ENCODE measurements at places on chromosomes 11 and 22.

DNA sequence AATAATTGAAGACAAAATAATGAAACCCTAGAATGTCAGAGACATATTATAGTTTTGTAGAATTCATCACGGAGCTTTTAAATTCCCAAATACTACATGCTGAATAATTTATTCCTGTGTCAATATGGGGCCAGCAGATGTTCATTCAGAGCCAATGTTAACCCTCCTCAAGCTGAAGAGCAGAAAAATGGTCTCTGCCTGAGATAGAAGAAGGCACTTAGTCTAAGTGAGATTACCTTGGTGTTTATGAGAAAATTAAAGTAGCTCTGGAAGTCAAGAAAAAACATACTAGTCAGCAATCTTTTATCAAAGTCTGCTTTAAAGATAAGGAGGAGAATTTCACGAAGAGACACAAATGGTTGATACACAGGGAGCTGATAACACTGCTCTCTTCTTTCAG, 328.2 kb downstream of the TTC28 start:
- DNase-seq = no peak

GRCh38 chr11:36356201-36356600, 60.1 kb downstream of the PRR5L start:
- DNase-seq = no peak

- DNase-seq = no peak
Measured at GRCh38 chr11:71066311-71066710, 186.1 kb downstream of the SHANK2 start.

- DNase-seq = no peak
Measured at GRCh38 chr11:86091566-86091965, 22.7 kb upstream of the PICALM start.

GRCh38 chr11:8365216-8365941, 101.7 kb upstream of the LMO1 start:
- DNase-seq = no peak

- no peak for DNase-seq
Measured at GRCh38 chr22:44396021-44396726, 83.4 kb upstream of the SHISAL1 start.

- DNase-seq = no peak
Measured at GRCh38 chr11:17521106-17521900, 22.9 kb downstream of the USH1C start.

DNA sequence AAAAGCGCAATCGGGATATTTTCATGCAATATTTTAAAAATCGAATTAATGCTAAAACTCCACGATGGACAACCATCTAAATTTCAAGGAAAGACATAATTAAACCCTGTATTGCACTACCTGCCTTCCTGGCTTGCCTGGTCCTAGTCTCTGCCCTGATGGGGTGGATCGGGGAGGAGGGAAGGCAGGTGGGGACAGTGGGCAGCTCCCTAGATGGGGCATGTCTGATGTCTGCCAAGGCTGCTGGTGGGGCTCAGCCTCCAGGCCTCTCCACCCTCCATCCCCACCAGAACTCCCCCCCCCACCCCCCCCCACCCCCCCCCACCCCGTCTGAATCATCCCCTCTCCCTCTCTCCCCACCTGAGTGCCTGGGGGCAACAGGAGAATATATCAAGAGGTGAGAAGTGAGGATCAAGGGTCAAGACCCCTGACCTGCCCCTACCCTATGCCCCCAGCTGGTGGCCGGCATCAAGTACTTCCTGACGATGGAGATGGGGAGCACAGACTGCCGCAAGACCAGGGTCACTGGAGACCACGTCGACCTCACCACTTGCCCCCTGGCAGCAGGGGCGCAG, 650 bp downstream of the CST6 start:
- no peak for DNase-seq

DNA sequence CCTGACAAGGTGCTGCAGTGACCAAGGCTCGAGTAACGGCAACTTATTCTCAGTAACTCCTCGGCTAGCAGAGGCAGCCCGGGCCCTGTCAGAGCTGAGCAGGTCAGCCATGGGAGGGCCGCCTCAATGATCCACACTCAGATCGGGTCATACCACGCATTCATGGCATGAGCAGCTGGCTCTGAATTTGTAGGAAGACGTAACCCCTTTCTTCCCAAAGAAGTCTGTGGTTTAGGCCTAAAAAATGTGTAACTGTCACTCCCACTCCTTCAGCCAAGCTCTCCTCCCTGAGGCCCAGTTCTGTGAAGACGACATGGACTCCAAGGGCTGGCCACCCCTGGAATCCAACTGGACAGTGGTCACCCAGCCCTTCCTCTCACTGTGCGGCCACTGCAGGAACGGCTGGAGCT, 30.0 kb downstream of the PPP2R1B start:
- DNase-seq = no peak

- DNase-seq = no peak
Measured at GRCh38 chr22:32334660-32335365, 22.9 kb upstream of the RFPL3 start.

DNA sequence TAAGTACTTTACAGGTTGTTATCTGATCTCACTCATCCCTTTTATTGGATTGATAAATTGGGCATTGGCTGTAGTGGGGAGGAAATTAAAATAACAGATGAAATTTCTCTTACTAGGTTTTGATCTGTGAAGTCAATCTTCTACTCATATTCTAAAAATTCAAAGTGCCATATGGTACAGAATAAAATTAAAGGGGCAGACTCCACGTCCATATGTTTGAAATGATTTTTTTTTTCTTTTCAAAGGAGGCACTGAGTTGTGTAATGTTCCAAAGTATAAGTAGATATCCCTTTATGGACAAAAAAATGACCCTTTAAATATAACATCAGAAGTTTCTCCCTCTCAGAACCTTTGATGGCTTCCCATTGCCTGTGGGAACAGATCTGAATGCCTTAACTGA, 207.4 kb downstream of the DBX1 start:
- no peak for DNase-seq

DNA sequence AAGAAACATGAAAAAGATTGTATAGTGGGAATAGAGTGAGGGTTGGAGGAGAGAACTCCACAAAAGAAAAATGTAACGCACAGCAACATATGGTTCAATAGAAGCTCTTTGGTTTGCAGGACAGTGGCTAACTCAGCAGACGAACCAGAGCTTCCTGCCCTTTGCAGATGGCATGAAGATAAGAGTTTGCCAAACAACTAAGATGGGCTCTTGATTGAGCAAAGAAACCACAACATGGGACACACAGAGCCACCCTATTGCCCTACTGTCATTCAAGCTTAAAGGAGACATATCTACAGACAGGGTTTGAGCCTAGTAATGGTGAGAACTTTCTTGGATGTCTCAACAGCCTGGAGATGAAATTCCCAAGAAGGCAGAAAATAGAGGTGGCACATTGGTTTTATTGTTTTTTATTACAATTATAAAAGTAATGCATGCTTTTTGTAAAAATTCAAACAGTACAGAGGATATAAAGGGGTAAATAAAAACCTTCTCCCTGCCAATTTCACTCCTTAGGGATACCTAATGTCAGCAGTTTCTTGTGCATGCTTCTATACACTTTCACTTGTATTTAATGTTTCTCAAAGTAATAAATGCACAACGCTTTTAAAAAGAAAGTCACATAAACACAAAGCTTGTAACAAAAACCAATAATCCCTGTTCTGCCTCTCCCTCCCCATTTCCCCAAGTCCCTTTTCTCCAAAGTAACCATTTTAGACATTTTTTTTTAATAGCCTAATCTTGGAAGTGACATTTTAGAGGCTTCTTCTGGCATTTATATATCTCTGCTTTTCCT, 63.7 kb downstream of the COPB1 start:
- no peak for DNase-seq

GRCh38 chr11:45641961-45642360, 23.5 kb downstream of the CHST1 start:
- DNase-seq = no peak

DNA sequence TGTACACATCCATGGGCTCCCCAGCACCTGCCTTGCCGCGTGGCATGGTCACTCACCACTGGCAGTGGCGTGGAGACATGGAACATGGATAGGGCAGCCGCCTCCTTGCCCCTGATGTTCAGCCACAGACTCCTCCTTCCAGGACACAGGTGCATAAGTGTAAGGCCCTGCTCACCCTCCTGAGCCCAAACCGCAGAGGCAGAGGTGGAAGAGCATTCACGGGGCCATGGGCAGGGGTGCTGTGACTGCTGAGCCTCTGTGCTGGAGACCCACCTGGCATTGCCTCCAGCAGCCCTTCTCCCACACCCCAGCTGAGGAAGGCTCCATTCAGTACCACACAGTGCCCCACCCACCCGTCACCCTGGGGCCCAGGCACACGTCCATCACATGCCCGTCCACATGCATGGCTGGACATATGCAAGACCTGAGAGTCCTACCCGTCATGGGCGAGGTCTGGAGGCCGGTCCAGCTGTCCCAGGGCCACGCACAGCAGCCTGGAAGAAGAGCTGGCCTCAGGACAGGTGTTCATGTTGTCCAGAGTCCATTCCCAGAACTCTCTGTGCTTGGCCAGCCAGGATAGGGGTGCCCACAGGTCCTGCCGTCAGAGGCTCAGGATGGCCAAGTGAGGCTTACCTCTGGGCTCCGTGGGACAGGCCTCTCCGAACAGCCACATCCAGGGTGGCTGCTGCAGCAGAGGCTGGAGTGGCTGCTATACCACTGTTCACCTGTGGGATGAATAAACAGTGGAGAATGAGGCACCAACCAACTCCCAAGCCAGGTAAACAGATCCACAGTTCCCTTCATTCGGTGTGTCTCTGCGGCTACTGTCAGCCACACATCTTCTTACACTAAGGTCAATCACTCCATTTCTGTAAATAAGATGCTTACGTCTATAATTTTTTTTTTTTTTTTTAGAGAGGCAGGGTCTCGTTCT, 1.7 kb upstream of the TUBGCP6 start:
- DNase-seq = no peak

DNA sequence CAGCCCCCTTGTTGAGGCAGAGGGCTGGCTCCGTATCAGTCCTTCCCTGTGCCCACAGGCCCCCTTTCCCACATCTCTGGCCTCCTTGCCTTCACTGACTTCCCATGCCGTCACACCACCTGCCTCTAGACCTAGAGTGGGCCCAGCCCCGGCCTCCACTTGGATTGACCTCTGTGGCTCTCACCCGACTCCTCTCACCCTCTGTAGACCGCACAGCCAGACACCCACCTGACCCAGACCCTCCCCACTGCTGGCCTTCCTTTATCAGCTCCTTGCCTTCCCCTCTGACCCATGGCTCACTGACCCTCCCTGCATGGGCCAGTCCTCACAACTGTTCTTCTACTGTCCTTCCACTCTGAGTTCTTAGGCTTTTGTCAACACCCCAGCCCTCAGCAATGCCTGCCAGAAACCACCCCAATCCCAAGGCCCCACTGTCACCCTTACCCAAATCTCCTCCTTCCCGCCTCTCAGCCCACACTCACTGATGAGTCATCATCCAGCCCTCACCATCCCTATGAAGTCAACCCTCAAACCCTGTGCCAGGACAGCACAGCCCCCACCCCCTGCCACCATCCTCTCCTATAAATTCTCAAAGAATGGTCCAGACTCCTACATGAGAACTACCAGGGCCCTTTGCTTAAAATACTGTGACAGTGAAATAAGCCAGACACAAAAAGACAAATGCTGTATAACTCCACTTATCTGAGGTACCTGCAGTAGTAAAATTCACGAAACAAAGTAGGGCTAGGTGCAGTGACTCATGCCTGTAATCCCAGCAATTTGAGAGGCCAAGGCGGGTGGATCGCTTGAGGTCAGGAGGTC, 53.4 kb downstream of the SCGB1A1 start:
- no peak for DNase-seq

DNA sequence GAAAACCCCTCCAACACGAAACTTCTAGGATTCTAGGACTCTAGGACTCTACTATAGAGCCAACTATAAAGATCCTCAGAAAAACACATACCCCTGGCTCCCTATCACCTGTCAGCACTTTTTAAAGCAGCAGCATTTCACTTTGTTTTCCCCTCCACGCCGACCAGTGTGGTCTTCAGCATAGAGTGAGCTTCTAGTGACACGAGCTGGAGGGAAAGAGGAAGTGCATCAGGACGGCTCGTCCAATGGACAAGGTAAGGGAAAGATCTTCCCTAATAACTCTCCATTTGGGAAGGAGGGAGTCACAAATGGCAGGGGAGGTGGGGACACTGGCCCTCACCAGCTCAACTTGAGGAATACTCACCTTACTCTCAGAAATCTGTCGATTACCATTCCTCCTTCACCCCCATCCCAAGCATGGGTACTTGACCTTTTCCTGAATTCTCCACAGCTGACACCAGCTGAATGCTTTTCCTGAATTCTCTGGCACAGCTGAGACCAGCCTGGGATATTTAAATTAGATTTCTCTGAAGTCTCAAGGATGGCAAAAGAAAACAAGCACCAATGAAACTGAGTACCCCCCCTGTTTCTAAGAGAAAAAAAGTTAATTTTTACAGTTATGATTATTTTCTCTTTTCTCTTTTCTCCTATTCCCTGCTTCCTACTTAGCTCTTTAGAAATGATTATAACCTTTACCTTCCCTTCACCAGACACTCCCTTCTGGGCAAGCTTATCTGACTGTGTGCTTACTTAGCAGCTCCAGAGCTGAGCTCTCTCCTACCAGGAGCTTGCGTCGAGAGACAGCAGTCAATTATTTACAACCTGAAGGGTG, 33.3 kb upstream of the NNMT start:
- no peak for DNase-seq

DNA sequence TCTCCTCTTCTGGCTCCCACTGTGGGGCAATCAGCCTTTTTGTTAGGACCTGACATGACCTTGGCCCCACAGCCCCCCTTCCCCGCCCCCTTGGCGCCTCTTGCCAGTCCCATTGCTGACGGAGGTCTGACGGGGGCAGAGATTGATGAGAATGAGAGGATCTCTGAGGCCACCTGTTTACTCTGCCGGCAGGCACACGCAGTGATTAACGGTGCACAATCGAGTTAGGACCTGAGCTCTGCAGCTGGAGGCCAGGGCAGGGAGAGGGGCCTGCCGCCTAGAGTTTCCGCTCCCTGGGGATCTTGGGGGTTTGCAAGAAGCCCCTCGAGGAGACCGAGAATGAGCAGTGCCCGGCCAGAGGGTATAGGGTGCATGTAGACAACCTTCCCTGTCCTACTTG, 6.8 kb upstream of the CHRM1 start:
- DNase-seq = no peak

GRCh38 chr22:28410050-28410816, 269.4 kb downstream of the TTC28 start:
- DNase-seq = no peak

DNA sequence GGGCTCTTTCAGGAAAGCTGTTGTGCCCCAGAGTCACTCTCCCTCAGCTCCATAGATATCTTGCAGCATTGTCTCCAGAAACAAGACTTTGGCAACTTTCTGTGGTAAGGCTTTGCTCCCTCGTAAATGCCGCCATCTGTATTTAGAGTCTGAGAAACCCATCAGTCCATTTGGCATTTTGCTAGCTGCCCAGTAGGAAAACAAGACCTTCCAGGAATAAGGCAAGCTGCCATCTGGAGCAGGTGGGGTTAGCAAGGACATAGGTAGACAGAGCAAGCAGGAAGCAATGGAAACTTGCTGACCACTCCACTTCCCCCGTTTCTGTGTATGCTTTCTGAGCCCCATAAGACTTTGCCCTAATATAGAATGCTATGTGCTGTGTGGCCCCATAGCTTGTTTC, 131.9 kb downstream of the SPATA19 start:
- DNase-seq = no peak

GRCh38 chr11:132909021-132909606, 623.2 kb downstream of the OPCML start:
- no peak for DNase-seq
